Stimulated activated CD8-positive, alpha-beta memory T cell treated with anti-CD3 and anti-CD28 coated beads, Interleukin-7, amount 100 ng/mL, for 1 hour (primary cell): ENCODE measurements at places on chromosomes 3 and 15.

- DNase-seq, result no peak
Measured at GRCh38 chr3:50278123-50278879, 586 bp upstream of the LSMEM2 start.

DNA sequence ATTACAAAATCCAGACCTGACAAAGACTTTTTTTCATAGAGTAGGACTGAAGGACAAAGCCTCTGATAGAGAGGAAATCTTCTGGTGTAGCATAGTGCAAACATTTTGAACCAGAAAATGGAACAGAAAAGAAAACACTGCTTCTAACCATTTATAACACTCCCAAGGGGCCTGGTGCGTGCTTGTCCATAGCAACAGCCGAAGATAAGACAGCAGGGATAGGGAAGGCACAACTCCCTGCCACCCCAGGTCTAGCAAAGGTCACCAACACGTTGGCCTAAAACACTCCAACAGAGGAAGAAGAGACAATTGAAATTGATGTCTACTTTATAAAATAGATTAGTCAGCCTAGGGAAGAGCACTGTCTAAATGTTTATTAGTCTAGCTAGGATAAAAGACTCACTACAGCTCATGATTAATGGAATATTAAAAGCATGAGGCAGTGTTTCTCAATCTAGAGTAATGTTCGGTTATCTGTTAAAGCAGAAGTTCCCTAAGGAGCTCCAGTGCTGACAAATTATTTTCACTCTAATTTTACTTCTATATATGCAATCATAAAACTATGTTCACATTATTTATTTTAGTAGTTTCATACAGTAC lies 145.2 kb downstream of the P3H2 start:
- DNase-seq, result no peak

DNA sequence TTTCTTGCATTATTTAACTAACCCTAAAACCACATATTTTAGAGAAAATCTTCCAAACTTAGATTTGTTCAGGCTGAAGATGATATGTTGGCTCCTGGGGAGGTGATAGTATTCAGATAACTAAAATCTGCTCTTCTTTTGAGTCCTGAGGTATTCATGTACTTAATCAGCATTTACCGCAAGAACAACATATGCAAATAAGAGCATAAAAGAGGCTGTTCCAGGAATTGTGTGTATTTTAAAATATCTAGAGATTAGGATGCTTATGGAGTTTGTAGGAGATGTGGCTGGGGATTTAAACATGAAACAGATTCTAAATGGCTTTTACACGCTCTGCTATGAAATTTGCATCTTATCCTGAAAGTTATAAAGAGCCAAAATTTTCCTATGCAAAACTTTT lies 298.2 kb downstream of the EPHA3 start:
- no peak for DNase-seq

DNA sequence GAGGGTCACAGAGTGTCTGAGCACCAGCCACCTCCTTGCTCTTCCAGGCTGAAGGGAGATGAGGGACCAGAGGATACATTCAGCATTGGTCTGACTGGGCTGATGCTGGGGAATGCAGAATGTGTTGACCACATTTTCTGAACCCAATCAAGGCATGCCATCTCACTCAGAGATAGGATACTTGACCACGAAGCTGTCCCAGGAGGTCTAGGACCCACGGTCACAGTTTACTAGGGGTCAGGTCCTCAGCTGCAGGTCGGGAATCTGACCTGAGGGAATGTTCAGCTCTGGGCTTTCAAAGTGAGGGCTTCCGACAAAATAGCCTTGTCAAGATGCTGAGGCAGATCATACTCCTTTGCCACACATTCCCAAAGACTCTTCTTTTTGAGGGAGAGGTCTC lies 19.6 kb downstream of the PLA2G4E start:
- no peak for DNase-seq

DNA sequence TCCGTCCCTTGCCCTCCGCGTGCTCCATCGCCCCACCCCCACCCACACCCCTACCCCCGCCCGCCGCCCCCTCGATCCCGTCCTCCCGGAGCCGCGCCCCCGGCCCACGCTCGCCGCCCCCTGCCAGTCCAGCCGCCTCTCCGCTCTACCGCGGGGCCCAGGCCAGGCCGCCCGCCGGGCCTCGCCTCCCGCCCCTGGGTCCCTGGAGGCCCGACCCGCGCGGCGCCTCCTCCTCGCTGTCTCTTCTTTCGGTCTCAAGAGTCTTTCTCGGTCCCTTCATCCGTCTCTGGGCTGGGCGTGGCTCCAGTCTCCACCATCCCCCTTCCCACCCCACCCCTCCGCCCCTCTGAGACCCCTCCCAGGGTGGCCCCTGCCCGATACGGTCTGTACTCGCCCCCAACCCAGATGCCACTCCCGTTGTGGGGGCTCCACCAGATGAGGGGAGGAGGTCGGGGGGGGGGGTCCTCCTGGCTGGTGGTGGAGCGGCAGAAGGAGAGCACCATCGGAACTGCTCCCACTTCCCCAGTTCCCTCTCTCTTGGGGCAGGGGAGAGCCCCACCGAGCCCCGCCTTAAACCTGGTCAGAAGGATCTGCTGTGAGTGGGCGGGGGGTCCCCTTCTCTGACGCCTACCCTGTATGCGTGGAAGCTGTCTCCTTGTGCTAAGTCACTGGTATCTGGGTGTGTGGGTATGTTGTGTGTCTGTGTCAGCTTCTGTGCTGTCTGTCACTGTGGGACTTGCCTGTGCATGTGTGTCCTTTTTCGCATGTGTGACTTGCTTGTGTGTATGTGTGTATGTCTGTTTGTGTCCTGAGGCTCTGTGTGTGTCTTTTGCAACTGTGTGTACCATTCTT lies 1.0 kb downstream of the PRKCD start:
- DNase-seq, result no peak

- DNase-seq, result no peak
Measured at GRCh38 chr15:49327927-49328326, 95.1 kb upstream of the FGF7 start.

GRCh38 chr3:71515636-71516365 lies 67.7 kb downstream of the FOXP1 start:
- no peak for DNase-seq

- no peak for DNase-seq
Measured at GRCh38 chr3:15520185-15520584, 1.3 kb downstream of the COLQ start.

- DNase-seq, result no peak
Measured at GRCh38 chr3:114119776-114120175, 59.1 kb downstream of the DRD3 start.

DNA sequence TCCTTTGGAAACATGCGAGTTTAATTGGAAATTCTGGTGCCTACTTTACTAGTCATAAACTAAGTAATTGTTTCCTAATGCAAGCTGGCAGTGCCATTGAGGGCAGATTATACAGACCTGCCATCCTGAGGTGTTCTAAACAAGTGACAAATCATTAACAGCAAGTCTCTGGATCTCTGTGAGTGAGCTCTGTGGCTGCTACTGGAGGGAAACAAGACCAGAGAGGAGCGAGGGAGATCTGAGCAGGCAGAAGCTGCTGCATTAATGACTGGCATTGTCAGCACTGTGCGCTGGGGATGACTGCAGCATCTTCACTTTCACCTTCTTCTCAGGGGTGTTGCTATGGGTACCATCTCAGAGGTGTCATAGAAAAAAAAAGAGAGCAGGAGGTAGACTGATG lies 308.4 kb upstream of the DPH6 start:
- no peak for DNase-seq

GRCh38 chr15:99032935-99033334 lies 25.3 kb upstream of the PGPEP1L start:
- no peak for DNase-seq

GRCh38 chr3:160108362-160108761 lies 116.9 kb upstream of the C3orf80 start:
- DNase-seq, result no peak

DNA sequence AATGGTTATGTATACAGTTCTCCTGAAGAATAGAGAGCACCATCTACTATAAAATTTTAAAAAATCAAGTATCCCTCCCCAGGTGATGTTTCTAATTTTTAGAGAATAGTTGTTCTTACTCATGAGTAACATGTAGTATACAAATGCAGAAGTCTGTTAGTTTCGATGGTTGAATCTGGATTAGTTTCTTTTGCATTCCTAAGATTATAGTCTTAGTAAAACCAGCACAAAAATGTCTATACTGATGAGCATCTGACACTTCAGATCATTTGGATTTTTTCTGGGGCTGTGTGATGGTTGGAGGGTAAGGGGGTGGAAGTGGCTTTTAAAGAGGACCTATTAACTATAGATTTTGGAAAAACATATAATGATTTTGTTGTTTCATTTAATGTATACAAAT lies 167.3 kb upstream of the SGO1 start:
- no peak for DNase-seq

DNA sequence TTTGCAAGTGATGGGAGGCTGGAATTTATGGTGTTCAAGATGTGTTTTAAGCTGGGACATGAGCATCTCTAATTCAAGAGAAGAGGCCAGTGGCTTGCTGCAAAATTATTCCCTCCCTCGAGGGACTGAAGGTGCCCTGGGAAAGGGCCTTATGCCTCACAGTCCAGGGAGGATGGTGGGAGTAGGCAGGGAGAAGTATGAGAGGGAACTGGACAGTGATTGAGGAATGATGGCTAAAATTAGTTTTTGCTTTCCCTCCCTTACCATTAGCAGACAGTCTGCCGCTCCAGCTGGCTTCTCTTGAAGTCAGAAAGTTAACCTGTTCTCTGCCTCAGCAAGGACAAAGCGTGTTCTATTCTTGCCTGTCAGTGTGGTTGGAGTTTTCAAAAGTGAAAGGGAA lies 139.8 kb upstream of the SEMA6D start:
- DNase-seq, result no peak

- DNase-seq, result no peak
Measured at GRCh38 chr3:43742920-43743319, 52.2 kb downstream of the ABHD5 start.

GRCh38 chr15:33152502-33153109 lies 41.9 kb downstream of the FMN1 start:
- DNase-seq, result no peak

DNA sequence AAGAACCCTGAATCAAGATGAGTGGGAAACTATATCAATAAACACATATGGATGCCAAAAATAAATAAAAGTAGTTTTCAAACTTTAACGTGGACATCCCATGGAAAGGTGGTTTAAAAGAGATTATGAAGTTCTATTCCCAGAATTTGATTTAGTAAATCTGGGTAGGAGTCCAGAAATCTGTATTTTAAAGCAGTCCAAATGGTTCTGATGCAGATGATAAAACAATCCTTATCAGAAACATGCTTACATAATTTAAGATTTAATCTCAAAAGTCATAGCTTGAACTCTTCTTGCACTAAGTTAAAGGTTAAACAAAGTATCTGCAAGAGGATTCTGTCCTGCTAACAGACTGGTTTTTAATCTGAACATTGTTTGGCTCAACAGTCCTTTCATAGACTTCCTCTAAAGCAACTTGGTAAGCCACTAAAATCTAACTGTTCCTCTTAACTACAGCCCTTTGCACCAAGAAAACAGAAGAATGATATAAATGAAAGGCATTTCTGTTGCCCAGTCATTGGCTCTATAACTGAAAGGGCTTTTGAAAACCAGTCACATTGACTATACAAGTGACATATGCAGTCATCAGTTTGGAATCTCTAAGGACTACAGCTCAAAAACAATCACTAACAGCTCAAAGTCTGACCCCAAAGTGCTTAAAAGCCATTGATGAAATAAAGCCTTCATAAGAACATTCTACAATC lies 23.4 kb upstream of the MAP4 start:
- DNase-seq, result no peak

- no peak for DNase-seq
Measured at GRCh38 chr15:32649342-32649741, 7.8 kb downstream of the SCG5 start.

DNA sequence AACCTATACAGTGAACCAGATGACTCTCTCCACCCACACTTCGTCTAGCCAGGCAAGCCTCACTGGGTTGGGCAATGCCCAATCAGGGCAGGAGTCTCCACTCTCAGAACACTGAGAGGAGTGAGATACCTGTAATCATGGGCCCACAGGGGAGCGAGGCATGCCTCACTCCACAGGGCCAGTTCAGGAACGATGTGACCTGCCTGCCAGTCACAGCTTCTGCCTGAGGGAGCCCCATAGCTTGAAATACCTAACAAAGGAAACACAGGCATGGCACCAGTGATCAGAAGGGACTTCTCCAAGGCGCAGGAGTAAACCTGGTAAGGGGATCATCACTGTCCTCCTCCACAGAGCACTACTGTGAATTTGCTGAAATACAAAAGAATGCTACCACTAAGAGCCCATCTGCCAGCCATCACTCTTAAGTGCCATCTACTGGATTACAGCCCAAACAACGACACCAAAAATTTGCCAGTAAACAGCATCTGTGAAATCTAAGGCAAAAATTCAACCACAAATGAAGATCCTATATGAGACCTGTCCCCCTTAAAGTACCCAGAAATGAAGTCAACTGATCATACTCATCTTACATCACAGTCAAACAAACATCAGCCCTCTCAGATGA lies 689.9 kb upstream of the SEMA6D start:
- DNase-seq, result no peak

DNA sequence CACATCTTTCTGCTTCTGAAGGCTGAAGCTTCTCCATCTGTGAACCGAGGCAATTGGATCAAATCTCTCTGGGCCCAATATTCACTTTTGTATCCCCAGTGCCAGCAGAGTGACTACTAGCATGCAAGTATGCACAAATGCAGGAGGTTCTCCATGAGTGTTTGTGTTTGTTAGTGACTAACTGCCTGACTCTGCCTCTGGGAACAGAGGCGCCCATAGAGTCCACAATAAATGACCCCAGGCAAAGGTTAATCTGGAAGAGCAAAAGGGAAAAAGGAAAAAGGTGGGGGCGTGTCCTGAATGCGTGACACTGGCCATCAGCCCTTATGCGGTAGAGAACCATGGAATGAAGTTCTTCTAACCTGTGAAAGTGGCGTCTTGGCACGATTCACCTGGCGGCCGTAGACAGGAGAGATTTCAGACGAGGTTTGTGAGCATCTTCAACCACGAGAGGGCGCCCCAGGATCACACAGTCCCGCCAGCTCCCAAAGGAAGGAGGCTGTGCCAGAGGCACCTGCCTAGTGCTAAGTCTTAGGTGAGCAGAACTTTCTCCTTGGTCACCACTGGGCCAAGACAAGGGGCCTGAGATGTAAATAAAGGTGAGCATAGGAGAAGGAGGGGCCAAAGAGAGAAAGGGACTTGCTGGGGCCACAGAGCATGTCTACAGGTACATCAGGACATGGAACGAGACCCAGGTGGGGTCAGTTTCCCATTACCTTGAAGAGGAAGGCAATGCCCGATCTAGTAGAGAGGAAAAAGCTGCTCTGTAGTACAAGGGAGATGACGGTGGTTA lies 44.2 kb downstream of the RBPMS2 start:
- peak; percentile 78 for DNase-seq

GRCh38 chr3:174268061-174268460 lies 591.1 kb upstream of the NAALADL2 start:
- DNase-seq, result no peak

- no peak for DNase-seq
Measured at GRCh38 chr3:29488922-29489321, 208.1 kb downstream of the RBMS3 start.
